Stimulated activated CD4-positive, alpha-beta T cell treated with anti-CD3 and anti-CD28 coated beads, Interleukin-1b, Interleukin-23, amount 100 ng/mL, for 4 hours (primary cell): ENCODE measurements at places on chromosomes 5 and 9.

GRCh38 chr9:69898714-69899209, 78.1 kb downstream of the CFAP95 start:
- DNase-seq = no peak

DNA sequence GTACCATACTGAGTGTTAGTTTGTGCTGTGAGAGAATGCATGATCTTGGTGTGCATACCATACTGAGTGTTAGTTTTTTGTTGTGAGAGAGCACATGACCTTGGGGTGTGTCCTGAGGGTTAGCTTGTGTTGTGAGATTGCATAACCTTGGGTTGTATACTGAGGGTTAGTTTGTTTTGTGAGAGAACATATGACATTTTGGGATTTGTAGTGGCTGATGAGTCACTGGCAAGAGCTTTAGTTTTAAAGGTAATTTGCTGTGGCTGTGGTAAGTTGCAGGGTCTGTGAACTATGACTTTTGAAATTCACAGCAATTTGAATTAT, 1068.3 kb upstream of the EDIL3 start:
- no peak for DNase-seq

DNA sequence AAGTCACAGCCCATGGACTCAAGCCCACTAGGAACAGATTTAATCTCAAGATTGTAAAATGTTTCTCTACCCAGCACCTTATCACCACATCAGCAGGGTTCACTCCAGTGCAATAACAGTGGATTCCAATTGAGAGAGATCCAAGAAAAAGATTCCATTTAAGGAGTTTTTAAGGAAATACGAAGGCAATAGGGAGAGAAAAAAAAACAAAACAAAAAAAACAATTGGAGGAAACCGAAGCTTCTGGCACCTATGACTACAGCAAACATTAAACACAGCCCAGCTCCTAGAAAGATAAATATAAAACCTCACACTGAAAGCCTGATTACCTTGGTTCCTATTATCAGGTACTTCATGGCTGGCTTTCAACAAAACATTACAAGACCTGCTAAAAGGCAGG, 192.7 kb downstream of the DAB2IP start:
- no peak for DNase-seq

GRCh38 chr9:86275962-86276361, 6.4 kb downstream of the ISCA1 start:
- no peak for DNase-seq

DNA sequence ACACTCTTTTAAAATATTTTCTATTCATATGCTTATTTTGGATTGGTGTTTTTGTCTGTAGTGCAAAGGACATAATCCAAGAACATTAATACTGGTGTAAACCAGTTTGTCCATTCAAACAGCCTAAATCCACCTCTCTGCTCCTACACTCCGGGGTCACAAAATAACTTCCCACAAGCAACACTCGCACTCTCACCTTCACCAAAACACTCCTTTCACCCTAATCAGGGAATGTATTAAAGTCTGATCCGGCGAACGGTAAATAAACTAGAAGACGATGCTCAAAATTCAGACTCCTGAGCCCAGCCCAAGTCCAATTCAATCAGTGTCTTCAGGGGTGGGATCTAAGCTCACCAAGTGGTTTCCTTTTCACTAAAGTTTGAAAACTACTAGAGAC, 649 bp downstream of the AP3B1 start:
- no peak for DNase-seq

- DNase-seq = no peak
Measured at GRCh38 chr5:133907075-133907474, 61.4 kb downstream of the C5orf15 start.

DNA sequence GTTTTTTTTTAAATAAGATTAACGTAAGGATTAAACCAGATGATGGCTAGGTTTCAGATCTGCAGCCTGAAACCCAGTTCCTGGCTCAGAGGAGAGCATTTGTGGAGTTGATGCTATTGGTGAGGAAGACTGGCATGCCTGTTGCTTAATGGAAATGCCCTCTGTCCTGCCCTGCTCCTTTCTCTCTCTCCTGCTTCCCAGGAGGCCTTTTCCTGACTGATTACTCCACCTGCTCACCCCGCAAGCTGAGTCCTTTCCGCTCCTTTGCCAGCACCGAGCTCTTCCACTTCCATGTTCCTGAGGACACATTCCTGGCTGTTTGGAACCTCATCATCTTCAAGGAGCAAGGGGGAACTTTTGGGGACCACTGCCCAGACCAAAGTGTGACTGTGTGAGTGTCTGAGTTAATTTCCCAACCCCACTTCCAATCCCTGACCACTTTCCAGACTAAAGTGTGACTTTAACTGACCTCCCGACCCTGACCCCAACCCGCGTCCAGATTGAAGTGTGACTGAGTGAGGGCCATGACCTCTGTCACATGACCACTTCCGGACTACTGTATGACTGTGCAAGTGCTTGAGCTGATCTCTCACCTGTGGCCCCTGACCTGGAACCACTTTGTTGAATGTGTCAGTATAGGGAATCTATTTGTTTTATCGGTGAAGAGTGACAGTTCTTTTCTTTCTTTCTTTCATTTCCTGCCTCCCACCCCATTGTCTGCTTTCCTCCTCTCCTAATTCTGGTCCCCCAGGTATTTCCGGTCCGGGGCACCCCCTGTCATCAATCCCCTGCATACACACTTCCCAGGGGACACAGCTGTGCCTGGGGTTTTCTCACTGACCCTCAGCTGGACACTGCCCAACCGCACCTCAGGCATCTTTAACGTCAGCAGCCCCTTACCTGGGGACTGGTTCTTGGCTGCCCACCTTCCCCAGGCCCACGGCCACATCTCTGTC, 5.5 kb downstream of the TMEM8B start:
- DNase-seq = no peak

DNA sequence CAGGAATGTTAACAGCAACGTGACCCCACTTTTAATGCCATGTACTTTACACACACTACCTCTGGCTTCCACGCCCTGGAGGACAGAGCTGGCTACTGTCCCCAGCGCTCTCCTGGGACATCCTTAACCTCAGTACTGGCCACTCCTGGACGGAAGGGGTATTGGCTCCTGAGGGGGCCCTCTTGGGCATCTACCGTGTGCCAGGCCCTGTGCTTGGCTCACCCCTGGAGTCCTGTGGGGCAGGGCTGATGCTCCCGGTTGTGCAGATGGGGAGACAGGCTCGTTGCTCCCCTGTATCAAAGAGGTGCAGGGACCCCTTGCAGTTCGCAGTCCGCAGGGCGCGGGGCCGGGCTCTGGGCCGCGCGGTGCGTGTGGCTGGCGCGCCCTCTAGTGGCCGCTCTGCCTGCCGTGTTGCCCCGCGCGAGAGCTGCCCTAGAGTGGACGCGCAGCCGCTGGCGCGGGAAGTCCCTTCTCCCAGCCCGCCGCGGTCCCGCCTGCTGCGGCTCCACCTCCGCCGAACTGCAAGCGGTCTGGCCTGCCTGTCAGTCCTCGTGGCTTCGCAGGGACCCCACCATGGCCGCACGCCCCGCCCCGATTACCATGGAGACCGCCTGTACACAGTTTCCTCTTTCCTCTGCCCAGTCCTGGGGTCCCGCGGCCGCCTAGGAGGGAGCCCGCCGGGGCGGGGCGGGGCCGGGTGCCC, at the start of gene WDR38:
TSS of gene WDR38 (plus strand) at position 632 of the 703 bp plus-strand sequence. CDS start 72 bp downstream, outside the sequence.
- DNase-seq = peak; percentile 65

DNA sequence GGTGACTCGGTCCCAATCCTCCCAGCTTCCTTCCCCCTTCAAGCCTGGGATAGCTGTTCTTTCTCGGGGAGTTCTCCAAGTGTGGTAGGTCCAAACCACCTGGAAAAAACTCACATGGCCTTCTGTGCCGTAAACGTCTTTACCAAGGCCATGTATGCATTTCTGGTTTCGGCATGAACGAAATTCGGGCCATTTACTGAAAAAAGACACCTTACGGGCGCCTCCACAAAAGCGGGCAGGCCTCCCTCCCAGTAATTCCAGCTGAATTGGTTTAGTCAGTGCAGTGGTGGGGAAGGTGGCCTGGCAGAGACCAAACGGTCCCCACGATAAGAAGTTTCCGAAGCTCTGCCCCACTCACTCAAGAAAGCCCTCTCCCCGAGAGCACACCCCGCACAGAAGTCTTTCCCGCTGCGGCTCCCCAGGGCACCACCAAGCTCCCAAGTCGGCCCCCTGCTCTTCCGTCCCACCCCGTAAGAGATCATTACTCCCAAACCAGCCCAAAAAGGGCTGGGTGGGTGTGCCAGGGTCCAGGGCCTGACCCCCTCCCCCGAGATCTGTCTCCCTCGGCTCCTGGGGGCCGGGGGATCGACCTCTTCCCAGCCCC, 86.3 kb upstream of the MELK start:
- DNase-seq = no peak

- no peak for DNase-seq
Measured at GRCh38 chr5:40381676-40382363, 297.9 kb upstream of the PTGER4 start.

DNA sequence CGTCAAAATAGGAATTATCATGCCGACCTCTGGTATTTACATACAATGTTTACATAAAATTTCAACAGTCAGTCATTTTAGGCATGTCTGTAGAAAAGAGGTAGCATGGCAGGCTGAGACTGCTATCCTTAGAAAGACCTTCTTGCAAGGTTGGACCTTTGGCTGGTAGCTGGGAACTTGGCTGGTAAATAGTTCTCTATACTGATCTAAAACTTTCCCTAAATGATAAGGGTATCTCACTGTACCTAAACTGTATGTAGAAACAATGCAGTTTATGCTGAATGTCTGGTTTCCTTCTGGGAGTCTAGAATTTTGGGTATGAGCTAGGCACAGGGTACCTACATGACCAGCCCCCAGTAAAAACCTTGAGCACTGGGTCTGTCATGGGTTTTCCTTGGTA, 18.0 kb downstream of the FEM1C start:
- DNase-seq = no peak

DNA sequence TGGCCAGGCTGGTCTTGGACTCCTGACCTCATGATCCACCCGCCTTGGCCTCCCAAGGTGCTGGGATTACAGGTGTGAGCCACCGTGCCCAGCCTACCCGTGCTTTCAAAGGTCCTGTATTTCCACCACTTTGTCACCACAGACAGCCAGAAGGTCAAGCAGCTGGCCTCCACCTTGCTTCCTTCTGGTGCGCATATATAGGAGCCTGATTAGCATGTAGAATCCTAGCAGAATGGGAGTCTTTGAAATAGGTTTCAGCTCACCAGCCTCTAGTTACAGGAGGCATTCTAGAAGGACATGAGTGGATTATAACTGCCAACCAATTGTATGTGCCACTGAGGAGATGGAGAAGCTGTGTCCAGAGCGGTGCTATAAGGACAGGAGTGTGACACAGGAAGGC, 18.9 kb downstream of the POLR1E start:
- no peak for DNase-seq

- no peak for DNase-seq
Measured at GRCh38 chr9:130521715-130522114, 57.7 kb upstream of the FUBP3 start.

GRCh38 chr9:95857124-95857523, 18.4 kb upstream of the ERCC6L2 start:
- no peak for DNase-seq

GRCh38 chr5:75235711-75236110, 967 bp downstream of the ANKRD31 start:
- no peak for DNase-seq

DNA sequence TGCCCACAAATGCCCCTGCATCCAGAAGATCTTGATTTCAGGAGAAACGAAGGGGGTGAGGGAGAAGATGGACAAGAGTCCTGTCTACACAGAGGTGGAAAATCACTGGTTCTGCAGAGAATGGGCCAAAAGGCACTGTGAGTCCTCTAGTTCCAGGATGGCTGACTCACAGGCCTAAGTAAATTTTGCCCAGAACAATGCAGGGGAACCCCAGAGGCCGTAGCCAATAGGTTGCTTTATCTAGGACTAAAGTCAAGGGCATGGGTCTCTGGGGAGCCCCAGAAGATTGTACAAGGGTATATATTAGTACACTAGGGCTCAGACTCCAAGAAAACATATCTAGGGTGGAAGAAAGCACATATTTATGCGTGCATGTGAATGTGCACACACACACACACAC, 98.0 kb downstream of the SLIT3 start:
- DNase-seq = no peak

- no peak for DNase-seq
Measured at GRCh38 chr9:109120204-109120789, 550 bp upstream of the TMEM245 start.

GRCh38 chr9:111005746-111006470, 32.4 kb downstream of the LPAR1 start:
- no peak for DNase-seq

- DNase-seq = no peak
Measured at GRCh38 chr9:78439866-78440830, 143.2 kb downstream of the PSAT1 start.

- no peak for DNase-seq
Measured at GRCh38 chr5:170280011-170280493, 17.5 kb downstream of the LCP2 start.

DNA sequence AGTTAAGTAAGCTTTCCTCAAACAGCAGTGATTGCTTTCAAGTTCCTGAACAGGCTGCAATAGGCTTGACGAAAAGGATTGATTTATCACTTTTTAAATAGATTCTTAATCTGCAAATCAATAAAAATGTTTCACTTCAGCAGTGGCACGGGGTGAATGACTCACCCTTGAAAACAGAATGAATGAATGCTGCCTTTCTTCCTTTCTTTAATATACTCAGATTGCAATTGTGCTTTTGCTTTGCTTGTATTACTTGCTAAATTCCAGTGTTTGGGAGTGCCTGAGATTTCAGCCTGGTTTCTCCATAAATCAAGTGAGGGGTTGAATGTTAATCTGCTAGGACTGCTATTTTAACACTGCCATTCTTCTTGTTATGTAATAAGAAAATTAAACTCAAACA, 1293.8 kb downstream of the PTPRD start:
- DNase-seq = no peak

GRCh38 chr9:106799152-106799551, 63.8 kb upstream of the ZNF462 start:
- DNase-seq = no peak

DNA sequence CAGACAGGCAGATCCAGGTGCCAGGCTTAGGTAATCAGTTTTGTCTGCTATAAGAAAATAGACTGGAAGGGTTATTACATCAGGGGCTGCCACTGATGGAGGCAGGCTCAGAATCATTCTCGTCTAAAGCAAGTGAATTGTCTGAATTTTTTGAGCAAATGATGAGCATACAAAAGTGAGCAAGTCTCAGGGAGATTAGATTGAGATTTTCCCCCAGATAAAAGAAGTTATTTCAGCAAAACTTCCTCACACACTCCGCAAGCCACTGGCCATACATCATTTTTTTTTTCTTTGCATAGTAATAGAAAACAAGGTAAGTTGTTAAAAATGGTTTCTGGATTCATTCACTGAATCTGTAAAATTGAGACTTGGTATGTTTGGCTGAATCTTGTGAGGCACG, 52.9 kb downstream of the ZNF462 start:
- no peak for DNase-seq

- DNase-seq = no peak
Measured at GRCh38 chr5:54421976-54422375, 33.5 kb upstream of the HSPB3 start.
